HepG2 (cell line): ENCODE measurements at places on chromosomes 2 and 18.

DNA sequence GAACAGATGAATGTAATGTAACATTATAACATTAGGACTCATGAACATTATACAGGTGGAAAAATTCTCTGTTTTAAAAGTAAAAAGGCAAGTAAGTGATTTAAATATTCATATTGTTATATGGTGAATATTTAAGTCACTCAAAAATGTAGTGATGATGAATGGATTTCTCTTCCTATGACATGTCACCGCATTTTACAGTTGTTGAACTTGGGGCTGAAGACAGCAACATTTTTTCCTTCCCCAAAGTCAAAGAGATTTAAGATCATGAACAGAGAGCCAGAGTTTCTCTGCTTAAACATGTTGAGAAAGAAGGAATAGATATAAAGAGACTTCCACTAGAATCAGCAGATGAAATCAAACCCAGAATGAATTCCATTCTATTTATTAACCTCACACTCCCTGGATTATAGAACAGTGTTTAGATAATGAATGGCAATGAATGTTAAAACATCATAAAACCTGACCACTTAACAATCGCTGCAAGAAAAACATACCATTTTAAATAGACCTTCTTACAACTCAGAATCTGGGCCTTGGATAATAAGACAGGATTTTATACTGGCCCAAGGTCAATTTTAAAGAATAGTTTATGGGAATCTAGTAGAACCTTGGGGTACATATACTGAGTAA is 163.6 kb upstream of the SIX2 start:
- no peak for DNase-seq

GRCh38 chr2:220192994-220193753 is 565.7 kb downstream of the SLC4A3 start:
- DNase-seq = no peak

DNA sequence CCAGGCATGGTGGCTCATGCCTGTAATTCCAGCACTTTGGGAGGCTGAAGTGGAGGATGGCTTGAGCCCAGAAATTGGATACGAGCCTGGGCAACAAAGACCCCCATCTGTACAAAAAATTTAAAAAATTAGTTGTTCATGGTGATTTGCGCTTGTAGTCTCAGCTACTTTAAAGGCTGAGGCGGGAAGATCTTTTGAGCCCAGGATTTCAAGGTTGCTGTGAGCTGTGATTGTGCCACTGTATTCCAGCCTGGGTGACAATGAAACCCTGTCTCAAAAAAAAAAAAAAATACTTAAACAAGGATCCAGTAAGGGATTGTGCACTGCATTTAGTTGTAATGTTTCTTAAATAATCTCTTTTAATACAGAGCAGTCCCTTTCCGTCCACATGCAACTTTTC is 21.6 kb downstream of the HAT1 start:
- peak; percentile 32 for DNase-seq

DNA sequence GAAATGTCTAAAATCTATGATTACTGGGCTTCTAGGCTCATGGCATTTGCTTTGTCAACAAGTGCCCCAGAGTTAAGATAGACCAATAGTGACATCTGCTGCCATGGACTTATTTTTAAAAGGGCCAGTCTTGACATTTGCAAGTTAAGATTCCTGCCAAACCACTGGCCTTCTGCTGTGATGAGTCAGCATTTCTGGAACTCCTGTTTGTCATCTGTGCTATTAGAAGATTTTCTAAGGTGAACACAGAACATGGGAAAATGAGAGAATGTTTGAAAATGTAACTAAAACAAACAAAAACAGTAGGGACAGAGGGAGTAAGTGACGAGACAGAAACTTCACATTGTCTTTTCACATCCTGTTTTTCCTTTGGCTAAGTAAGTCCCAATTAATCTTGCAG is 93.7 kb upstream of the WDR75 start:
- peak; percentile 56 for DNase-seq

- no peak for DNase-seq
Observed at GRCh38 chr2:216944733-216945132, 84.9 kb upstream of the TNP1 start.

- DNase-seq = no peak
Observed at GRCh38 chr2:74585406-74586185, 31.1 kb downstream of the DOK1 start.
